ENCODE measurements at places on chromosomes 13 and 19.

DNA sequence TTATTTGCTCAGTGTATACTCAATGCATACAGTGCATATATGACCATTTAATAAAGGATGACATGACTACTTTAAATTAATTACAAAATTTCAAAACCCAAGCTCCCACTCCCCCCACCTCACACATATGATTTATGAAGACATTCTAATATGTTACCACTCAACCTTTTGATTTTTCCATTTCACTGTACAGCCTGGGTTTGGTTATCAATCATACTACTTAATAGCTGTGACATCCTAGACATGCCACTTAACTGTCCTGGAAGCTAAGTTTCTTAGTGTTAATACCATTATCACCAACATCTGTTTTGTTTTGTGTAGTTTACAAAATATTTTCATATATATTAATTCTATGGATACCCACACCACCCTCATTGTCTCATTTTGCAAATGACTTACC, 42.2 kb downstream of the UBL3 start:
- no peak for DNase-seq

DNA sequence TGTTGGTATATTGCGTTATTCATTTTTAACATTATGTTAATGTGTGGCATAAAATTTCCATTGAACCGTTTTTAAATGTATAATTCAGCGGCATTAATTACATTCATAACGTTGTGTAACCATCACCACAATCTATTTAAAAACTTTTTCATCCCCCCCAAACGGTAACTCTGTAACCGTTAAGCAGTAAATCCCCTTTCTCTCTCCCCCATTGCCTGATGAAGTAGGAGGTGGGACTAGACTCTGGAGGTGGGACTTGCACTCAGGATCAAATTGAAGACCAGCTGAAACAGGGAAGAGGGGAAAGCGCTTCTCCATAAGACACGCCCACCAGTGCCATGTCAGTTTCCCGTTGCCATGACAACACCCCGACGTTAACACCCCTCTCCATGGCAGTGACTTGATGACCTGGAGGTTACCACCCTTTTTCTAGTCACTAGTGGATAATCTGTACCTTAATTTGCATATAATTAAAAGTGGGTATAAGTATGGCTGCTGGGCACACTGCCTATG, 16.8 kb downstream of the CLEC11A start:
- DNase-seq = no peak

DNA sequence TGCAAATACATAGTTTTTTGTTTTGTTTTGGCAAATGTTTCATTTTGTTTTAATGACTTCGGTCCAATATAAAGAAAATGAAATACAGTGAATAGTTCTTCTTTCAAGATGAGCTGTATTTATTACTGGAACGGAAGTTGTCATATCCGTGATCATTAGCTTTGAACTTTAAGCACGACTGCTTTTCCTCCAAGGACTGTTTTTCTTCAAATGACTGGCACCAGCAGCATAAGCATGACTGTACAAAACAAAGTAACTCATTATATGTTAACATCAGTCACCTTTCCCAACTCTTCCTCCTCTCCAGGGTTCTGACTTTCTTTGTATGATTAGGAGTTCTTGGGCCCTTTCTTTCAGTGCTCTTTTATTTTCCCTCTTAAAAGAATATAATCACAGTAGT, 20.5 kb downstream of the EDNRB start:
- DNase-seq = no peak

- DNase-seq = no peak
Observed at GRCh38 chr13:51674276-51674675, 90.0 kb downstream of the WDFY2 start.

GRCh38 chr19:49343123-49343522, 7.9 kb downstream of the CD37 start:
- no peak for DNase-seq

DNA sequence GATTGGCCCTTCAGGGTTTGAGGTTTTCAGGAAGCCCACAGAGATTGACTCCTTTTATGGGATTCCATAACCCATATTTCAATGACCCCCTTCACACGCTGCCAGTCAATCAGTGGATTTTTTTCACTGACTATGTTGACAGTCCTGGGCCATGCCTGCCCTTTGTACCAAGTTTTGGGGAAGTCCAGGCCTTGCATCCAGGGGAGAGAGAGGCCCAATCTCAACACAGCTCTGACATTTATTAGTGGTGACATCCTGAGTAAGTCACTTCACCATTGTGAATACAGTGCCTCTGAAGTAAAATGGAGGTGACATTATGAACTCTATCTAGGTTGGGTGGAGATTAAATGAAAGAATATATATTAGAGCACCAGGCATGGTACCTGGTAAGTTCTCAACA, 181.1 kb downstream of the NUFIP1 start:
- no peak for DNase-seq

- peak; percentile 79 for DNase-seq
Observed at GRCh38 chr19:12983542-12984142, 11.6 kb upstream of the NFIX start.

All from OCI-LY7 (cell line).